Caki2 (cell line): ENCODE measurements at places on chromosomes 2 and 18. TPM values are rescaled to one million over a fixed set of nuclear protein-coding genes. Genes with fewer than 3 reads are reported as not detected.
A peak's percentile ranks its signal among the peaks of the same experiment; 100 is the strongest.

Gene DCC
- not detected in 2 replicates for total RNA-seq

Gene COL4A3
- 3.4 and 3.9 TPM in 2 replicates for total RNA-seq

Gene ARHGAP15
- total RNA-seq: not detected in 2 replicates

Gene TMEM169
- total RNA-seq: 5.5 and 8.3 TPM in 2 replicates

Gene CDH2
- 82.4 and 83.5 TPM in 2 replicates for total RNA-seq

Gene GRHL1
- total RNA-seq: 0.43 and 9.1 TPM in 2 replicates

Gene STRN
- 5.7 and 7.8 TPM in 2 replicates for total RNA-seq

DNA sequence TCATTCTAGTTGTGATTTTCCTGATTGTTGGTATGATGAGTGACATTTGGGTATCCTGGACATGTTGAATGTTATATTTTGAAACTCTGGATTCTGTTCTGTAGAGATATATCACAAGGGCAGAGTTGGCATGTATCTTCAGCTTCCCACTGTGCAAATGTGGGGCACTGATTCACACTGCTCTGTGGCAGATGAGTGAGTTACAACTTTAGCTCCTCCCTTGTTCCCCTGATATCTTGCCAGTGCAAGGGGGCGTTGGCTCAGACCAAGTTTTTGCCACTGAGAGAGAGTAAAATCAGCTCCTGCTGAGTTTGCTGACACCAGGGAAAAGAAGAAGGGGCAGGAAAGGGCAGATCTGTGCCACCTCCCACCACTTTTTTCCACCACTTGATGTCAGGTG lies 199.6 kb upstream of the MMADHC start:
- no peak for DNase-seq

GRCh38 chr2:127199223-127199622 lies 20.9 kb downstream of the CYP27C1 start:
- DNase-seq: no peak

- DNase-seq: no peak
These were observed 79.7 kb upstream of the TRIB2 start for GRCh38 chr2:12636837-12637581.

GRCh38 chr2:88114889-88115288 lies 13.0 kb downstream of the FABP1 start:
- DNase-seq: no peak

DNA sequence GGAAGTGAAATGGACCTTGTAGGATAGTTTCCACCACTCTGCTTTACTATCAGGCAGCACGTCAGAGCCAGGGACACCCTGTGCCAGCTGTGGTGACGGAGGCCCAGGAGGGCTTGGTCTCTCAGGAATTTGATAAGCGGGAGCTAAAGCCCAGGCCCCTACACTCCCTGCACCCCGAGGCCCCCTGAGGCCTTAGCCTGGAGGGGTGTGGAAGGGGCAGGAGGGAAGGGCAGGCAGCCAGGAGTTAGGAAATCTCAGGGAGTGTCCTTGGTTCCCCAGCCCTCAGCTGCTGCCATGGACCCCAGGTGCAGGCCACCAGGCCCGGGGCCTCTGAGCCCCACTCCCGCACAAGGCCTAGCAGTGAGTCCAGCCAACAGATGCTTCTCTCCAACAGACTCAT lies 38.2 kb downstream of the PDIA6 start:
- DNase-seq: no peak

GRCh38 chr2:203623661-203624060 lies 82.8 kb upstream of the CD28 start:
- peak; percentile 2 for DNase-seq

DNA sequence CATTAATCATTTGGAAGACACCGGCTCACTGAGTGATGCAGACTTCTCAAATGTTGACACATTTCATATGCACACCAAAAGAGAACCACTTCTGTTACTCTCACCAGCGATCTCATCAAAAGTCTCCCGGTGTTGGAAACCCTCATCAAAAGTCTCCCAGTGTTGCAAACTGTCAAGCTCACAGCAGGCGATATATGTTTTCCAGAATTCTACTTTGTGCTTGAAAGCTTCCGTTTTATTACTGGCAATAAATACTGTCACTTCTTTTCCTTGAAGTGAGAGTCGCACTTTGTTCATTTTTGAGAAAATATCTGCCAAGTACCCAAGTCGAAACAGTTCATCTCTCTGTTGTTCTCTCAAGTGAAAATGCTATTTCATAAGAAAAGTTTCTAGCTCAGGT lies 20.5 kb downstream of the MLPH start:
- DNase-seq: no peak

GRCh38 chr18:46097431-46097800 lies 680 bp downstream of the ATP5F1A start:
- DNase-seq: no peak

GRCh38 chr2:173288561-173288960 lies 66.1 kb upstream of the CDCA7 start:
- DNase-seq: no peak
